ENCODE measurements at places on chromosomes 11 and 22. TPM values are rescaled to one million over a fixed set of nuclear protein-coding genes. Genes with fewer than 3 reads are reported as not detected.

Gene NTM
- total RNA-seq: 9.2 TPM

Gene MS4A1
- total RNA-seq: not detected

Gene YPEL4
- total RNA-seq: 2.3 TPM

Gene ANO1
- total RNA-seq: 0.26 TPM

Gene CCDC83
- under 0.01 TPM for total RNA-seq

Gene POU2AF3
- 0.26 TPM for total RNA-seq

Gene OR51A4
- total RNA-seq: not detected

Gene PATE4
- total RNA-seq: not detected

Gene TH
- not detected for total RNA-seq

Gene TMEM191B
- total RNA-seq: 4.1 TPM

Gene RASD2
- total RNA-seq: under 0.01 TPM

Gene DCHS1
- total RNA-seq: 11.0 TPM

Gene MS4A6A
- total RNA-seq: not detected

Gene NXPE4
- total RNA-seq: not detected

Gene CENATAC
- total RNA-seq: 15.2 TPM

Gene C11orf97
- not detected for total RNA-seq

Gene SMC1B
- total RNA-seq: not detected

Gene NXPE1
- total RNA-seq: not detected

Gene GSTT2
- 0.33 TPM for total RNA-seq

Gene TUB
- 9.6 TPM for total RNA-seq

Gene E2F8
- not detected for total RNA-seq

Gene MPZL2
- not detected for total RNA-seq

Gene ART1
- not detected for total RNA-seq

Gene POTEH
- not detected for total RNA-seq

Gene OR8D4
- not detected for total RNA-seq

Gene HEPN1
- total RNA-seq: not detected

Gene SLC22A6
- total RNA-seq: not detected

Gene CLMP
- 84.5 TPM for total RNA-seq

Gene ZNF214
- 9.9 TPM for total RNA-seq

Gene MPEG1
- total RNA-seq: not detected

Gene GALR3
- total RNA-seq: not detected

Gene DDX25
- not detected for total RNA-seq

Gene AIFM3
- 1.3 TPM for total RNA-seq

Gene FGF19
- not detected for total RNA-seq

Gene TTLL12
- total RNA-seq: 14.7 TPM

Gene CRYBA4
- not detected for total RNA-seq

Gene OR2AG2
- total RNA-seq: under 0.01 TPM

Gene GGTLC2
- not detected for total RNA-seq

Gene DBX1
- total RNA-seq: not detected

Gene TBX10
- total RNA-seq: not detected

Measured in fibroblast of lung (primary cell).